ENCODE measurements at places on chromosomes 2 and 18.

DNA sequence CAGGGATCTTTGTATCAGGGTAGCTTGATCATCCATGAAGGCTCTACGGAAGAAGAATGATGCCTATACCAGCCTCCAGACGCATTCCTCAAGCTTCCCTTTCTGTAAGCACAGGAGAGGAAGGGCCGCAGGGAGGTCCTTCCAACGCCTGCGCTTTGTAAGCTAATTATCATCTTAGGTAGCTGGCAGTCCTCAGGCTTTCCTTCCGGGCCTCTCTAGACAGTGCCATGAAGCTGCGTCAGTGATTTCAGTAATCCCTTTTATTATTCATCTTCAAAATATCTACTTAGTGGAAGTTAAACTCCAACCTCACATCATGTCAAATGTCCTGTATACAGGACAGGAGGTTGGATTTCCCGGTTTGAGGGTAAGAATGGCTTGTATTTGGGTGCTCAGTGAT, 92.3 kb downstream of the ETAA1 start:
- DNase-seq, result no peak

- DNase-seq, result no peak
These were observed 7.4 kb upstream of the SLC16A14 start for GRCh38 chr2:230075988-230076631.

DNA sequence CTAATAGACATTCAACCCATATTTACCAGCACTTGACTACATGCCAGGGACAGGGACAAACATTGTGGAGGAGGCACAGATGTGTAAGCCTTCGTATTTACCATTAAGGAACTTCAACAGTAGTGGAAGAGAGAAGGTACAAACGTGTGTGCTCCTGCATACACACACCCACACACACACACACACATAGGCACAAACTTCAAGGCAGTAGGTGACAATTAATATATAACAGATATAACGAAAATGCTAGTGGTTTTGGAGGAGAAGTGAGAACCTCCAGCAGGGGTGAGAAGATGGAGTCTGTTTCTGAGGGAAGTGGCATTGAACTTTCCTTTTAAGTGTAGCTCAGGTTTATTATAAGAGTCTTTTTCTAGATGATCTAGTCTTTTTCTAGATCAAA, 231.1 kb downstream of the SETBP1 start:
- DNase-seq, result no peak

DNA sequence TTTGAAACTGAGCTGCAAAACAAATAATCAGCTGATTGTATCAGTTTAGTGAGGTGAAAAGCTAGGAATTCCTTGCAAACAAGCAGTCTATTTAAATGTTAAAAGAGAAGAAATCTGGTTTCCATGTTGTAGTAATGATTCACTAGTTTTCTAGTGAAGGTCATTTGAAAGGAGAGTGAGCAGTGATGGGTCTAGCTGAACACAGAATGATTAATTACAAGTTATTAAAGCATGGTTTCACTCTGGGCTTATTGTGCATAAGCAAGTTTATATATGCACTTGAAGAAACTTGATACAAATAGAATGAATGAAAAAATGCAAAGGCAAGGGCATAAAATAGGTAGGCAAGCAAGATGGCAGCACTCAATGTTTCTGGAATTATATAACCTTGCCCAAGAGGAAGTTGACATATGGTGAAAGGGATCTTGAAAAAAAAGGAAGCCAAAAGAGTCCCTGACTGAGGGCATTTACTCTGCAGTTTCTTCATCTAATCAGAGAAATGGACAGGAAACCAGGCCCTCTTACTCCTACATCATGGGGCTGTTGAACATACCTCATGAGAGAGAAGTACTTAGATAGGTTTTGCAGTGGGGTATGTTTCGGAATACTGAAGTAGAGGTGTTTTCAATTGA, 53.2 kb downstream of the PLCL1 start:
- no peak for DNase-seq

DNA sequence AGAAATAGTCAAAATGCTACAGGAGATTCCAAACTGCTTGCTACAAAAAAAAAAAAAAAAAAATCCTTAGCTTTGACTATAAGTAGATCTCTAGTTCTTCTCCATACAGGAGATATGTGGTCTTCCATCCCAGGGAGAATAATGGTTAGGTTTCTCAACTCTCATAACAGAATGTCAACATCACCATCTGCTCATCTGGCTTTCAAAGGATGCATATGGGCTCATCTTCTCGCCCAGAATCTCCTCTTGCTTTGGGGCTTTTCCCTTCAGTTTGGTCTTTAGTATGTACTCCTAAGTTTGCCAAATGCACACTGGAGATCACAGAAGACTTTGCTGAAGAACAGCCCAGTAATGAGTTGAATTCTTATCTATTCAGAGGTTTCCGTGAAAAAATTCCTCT, 240.7 kb downstream of the NRXN1 start:
- DNase-seq, result no peak

DNA sequence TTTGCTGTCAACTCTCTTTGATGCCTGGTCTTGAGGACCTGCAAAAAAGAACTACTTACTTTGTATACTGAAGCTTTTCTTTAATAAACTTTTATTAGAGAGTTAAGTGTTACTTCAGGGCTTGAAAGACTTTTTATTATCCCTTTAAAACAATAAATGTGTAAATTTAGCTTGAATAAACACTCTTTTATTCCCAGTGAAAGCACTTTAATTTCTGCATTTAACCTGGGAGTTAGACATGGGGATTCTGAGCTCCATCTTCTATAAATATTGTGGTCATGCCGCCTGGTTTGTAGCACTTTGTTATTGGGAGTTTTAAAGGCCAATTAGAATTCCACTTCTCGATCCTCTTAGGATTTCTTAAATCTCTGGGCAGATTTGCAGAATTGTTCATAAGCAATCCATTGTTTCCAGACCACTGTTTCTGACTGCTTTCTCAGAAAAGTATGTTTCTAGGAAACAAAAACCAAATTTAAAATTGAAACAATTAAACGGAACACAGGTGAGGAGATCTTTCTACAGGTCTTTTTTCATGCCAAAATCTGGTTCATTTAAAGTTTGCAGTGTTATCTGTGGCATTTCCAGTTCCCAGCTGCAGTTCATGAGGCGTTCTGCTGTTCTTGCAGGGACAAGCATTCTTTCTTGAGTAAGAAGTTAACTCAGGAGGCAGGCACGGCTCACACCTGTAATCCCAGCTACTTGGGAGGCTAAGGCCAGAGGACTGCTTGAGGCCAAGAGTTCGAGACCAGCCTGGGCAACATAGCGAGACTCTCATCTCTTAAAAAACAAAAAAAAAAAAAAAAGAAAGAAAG, 18.1 kb upstream of the E2F6 start:
- no peak for DNase-seq

- no peak for DNase-seq
These were observed 55.9 kb upstream of the EPAS1 start for GRCh38 chr2:46241344-46241743.
